ENCODE measurements at places on chromosomes 13 and 19.

DNA sequence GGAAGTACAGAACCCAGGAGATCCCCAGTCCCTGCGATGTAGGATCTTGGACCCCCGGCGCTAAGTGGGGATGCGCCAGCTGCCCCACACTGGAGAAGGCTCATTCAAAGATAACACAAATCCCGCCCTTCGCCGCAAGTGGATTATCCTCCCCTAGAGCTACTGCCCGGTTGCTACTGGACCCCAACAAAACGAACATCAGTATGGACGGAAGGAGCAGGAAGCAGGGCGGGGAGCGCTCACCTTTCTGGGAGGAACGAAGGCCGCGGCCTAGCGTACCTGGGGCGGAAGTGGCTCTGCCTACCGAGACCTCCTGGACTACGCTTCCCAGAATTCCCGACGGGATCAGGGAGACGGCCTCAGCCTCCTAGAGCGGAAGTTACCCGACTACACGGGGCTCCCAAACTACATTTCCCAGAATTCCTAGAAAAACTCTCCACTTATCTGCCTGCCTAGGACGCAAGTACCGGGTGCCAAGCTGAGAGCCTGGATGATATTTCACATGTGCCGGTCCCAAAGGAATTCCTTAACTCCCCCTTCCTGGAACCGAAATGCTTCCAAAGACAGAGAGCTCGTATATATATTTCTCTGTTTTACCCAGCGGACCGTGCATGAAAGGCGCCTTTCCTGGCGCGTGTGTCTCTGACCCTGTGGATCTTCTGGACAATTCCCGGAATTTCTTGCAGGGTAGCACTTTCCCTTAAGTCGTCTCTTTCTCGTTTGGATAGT lies at the start of gene ZNF112:
ZNF112 (minus strand) TSS at position 298 of the 729 bp plus-strand sequence. CDS start 16,141 bp downstream, outside the sequence.
- peak; percentile 96 for DNase-seq

GRCh38 chr19:48795685-48796070 lies 15.2 kb downstream of the BCAT2 start:
- no peak for DNase-seq

DNA sequence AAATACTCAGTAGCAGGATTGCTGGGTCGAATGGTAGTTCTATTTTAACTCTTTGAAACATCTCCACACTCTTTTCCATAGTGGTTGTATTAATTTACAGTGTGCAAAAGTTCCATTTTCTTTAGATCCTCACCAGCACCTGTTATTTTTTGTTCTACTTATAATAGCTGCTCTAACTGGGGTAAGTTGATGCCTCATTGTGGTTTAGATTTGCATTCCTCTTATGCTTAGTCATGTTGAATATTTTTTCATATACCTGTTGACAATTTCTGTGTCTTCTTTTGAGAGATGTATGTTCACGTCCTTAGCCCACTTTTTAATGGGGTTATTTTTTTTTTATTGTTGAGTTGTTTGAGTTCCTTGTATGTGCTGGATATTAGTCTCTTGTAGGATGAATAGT lies 144.6 kb downstream of the NBEA start:
- no peak for DNase-seq

GRCh38 chr19:4720037-4720700 lies 3.5 kb downstream of the DPP9 start:
- DNase-seq: no peak

DNA sequence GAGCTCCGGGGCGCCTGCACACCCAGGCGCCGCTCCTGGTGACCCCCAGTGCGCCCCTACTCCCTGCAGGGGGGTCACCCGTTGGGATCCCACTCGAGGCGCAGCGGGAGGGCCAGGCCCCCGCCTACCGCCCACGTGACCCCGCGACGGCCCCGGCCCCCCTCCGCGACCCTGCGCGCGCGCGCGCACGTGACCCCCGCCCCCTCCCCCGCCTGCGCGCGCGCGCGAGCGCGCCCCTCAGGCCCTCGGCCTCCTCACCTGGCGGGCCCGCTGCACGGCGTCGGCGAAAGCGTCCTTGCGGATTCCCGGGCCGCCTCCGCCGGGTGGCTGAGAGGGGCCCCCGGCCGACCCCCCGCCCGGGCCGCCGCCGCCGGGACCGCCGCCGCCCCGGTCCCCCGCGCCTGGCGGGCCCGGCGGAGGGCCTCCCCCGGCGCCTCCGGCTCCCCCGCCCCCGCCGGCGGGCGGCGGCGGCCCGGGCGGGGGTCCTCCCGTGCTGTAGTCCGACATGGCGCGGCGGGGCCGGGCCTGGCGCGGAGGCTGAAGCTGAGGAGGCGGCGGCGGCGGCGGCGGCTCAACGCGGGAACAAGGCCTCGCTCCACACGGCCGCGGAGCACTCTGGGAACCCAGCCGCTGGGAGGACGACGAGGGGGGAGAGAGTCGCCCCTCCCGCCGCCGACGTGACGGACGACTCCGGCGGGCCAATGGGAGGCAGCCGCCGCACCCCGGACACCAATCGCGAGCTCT lies at the start of gene KHSRP:
KHSRP (minus strand) TSS at position 617 of the 744 bp plus-strand sequence; CDS start at position 507, 110 bp downstream.
- DNase-seq: no peak

- peak; percentile 8 for DNase-seq
Observed at GRCh38 chr19:12983542-12984142, 11.6 kb upstream of the NFIX start.

DNA sequence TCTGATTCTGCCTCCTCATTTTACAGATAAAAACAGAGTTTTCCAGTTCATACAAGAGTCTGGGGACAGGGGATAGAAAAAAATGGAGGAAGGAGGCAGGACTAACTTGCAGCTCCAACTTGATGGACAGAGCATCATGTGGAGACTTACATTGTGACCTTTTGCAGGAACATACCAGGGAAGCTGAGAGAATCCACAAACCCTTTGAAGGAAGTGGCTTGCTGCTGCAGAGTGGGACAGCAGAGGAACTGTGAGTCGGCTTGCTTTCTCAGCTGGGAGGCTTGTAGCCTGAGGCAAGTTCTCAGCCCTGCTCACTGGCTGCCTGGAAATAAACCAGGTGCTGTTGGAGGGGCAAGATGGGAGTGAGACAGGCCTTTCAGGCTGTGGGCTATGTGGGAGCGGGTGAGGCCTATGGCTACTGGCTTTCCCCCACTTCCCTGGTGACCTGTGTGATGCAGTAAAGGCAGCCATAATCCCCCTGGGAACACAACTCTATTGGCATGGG lies 614.4 kb downstream of the KCTD12 start:
- no peak for DNase-seq

DNA sequence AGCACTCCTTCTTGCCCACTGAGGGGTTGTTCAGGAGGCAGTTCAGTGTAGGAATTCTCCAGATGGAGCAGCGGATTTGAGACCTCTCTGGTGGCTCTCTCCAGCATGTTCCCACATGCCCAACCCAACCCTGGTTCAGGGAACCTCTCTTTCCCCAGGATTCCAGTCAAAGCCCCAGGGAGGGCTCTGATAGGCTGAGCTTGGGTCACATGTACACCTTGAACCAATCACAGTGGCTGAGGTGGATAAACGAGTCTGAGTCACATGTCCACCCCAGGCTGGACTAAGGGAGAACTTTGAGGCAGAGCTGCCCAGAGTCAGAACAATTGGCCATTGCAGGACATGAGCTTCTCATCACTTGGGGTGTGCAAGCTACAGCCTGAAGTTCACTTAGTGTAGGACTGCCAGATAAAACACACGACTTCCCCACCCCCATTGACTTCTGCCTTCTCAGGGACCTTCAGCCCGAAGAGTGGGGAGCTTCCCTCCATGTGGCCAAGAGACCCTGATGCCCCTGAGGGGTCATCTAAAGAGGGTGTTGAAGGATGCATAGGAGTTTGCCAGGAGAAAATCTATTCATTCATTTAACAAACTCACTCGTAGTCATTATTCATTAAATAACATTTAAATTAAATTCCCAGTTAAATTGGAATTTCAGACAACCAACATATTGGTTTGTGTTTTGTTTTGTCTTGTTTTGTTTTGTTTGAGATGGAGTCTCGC lies 4.0 kb upstream of the MAST3 start:
- no peak for DNase-seq

- no peak for DNase-seq
Observed at GRCh38 chr13:53920916-53921315, 892.3 kb downstream of the OLFM4 start.

DNA sequence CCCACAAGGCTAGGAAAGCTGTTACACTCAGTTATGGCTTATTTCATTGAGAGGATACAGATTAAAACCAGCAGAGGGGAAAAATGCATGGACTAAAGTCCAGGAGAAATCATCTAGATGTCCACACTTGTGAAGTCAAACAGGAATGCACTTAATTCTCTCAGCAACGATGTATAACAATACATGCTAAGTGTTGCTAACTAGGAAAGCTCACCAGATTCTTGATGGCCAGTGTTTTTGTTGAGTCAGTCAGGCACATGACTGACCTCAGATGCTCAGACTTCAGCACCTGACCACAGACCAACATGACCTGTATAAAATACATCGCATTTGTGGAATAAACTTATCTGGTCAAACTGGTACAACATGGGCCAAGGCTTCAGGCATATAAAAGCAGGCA lies 470.2 kb upstream of the PRR20A start:
- DNase-seq: no peak

- DNase-seq: no peak
Observed at GRCh38 chr13:42486711-42487198, 87.2 kb upstream of the TNFSF11 start.

DNA sequence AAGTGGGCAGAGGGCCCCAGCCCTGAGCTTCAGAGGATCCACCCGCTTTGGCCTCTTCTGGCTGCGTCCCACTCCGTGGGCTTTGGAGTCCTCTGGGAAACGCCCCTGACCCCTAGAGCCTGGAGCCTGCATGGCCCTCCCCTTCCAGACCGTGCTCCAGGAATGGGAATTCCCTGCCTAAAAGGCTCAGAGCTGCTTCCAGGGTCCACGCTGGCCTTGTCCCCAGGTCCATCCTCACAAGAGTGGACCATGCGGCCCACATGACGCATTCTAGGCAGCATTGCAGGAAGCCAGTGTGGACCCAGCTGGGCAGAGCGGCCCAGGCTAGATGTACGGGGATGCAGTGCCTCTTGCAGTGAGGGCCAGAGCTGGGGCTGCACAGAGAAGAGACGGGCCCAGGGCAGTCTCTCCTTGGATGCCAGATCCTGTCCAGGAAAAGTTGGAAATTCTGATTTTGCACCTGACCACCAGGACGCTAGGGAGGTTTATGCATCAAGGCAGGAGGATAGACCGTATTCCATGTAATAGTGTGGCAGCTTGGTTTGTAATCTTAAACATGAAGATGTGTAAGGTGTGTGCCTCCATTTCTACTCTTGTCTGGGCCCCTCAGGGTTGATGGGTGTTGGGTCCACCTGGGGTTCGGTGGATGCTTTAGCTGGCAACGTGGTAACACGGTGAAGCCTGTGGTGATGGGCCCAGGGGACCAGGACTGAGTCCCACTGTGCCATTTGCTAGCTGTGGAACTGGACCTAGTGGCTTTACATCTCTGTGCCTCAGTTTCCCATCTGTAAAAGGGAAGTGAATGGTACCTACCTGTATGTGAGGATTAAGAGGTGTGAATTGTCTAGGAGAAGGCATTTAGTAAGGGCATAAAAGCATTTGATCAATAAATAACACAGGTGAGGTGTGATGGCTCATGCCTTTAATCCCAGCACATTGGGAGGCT lies 14.8 kb upstream of the FXYD3 start:
- DNase-seq: no peak

DNA sequence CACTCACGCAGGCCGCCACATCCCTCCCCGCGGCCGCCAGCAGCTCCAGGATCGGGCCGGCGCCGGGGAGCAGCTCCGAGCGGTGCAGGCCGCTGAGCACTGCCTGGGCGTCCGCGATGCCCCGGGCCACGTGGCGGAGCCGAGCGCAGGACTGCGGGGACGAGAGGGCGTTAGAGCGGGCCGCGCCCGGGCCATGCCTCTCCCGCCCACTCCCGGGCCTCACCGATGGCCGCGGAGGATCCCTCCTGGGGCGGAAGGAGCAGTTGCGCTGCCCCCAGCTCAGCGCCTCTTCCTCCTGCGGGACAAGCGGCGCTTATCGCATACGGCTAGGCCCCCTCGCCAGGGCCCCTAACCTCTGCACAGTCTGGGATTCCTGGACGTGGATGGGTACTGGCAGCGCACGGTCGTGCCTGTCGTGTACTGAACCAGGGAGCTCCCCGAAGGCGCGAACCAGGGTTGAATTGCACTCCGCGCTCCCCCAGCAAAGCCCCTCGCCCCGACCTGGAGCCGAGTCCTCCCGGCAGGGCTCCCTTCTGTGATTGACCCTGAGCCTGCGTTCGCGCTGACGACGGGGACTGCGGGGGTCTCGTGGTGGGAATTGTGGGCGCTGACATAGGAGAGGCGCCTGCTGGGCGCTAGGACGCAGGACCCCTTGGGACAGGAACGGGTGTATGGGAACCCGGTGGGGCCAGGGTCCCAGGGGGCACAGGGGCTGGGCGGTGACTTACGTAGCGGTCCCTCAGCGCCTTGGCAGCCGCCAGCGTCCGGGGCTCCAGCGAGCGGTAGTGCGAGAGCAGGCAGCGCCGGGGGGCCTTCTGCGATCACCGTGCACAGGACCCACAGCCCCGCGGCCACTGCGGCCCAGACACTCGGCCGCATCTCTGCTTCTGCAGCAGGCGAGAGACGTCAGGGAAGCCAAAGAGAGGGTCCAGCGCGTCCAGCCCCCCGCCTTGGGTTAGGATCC lies 673 bp downstream of the IFNL4 start:
- DNase-seq: no peak

GRCh38 chr19:14369399-14370168 lies 11.7 kb upstream of the ADGRE5 start:
- no peak for DNase-seq

GRCh38 chr13:113527272-113527958 lies 36.9 kb upstream of the DCUN1D2 start:
- DNase-seq: no peak

DNA sequence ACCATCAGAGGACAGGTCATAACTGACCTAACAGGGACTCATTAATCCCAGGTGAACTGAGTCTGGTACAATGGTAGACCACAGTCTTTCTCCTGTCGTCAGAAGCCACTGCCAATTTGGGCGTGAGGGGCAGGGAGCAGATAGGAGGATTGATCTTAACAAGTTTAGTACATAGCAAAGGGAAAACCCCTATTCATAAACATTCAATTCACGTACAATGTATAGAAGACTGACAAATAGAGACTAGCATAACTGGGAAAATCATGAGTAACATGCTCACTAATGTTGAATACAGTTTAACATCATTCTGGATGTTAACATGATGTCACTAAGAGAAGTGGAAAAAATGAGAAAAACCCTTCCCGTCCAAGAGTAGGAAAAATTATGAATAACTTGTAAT lies 54.1 kb downstream of the SLC7A1 start:
- DNase-seq: no peak

- DNase-seq: no peak
Observed at GRCh38 chr19:14112051-14112808, 5.3 kb downstream of the PRKACA start.

DNA sequence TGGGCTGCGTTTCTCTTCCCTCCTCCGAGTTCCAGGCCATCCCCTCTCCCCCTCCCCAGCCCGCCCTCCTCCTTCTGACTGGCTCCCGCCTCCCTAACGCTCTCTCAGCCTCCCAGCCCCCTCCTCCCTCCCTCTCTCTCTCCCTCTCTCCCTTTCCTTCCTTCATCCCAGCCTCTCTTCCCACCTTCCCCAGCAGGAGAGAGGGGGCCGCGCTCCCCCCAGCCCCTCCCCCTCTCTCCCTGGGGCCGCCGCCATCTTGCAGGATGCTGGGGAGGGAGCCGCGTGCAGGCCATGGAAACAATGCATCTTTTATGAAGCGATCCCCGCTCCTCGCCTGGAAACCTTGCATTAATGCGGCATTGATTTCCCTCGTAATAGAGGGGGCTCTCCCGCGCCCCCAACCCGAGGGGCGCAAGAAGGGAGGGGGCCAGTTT lies 42.6 kb upstream of the ADGRL1 start:
- peak; percentile 52 for DNase-seq

- DNase-seq: no peak
Observed at GRCh38 chr19:18856385-18857126, 24.8 kb downstream of the UPF1 start.

All from NCI-H1694 (cell line).